ENCODE measurements at places on chromosomes 16 and 17.

DNA sequence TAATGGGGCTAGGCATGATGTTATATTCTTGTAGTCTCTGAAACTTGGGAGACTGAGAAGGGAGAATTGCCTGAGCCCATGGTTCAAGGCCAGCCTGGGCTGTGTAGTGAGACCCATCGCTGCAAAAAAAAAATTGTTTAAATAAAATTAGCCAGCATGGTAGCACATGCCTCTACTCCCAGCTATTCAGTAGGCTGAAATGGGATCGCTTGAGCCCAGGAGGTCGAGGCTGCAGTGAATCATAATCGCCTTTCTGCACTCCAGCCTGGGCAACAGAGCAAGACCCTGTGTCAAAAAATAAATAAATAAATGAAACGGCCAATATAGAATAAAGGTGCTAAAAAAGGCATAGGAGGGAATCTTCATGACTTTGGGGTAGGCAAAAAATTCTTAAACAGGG is 13.9 kb upstream of the SLX4 start:
- DNase-seq = no peak

- no peak for DNase-seq
Measured at GRCh38 chr16:9567666-9568065, 476.2 kb downstream of the HAPSTR1 start.

- no peak for DNase-seq
Measured at GRCh38 chr17:77317091-77317750, 176.5 kb downstream of the SEC14L1 start.

DNA sequence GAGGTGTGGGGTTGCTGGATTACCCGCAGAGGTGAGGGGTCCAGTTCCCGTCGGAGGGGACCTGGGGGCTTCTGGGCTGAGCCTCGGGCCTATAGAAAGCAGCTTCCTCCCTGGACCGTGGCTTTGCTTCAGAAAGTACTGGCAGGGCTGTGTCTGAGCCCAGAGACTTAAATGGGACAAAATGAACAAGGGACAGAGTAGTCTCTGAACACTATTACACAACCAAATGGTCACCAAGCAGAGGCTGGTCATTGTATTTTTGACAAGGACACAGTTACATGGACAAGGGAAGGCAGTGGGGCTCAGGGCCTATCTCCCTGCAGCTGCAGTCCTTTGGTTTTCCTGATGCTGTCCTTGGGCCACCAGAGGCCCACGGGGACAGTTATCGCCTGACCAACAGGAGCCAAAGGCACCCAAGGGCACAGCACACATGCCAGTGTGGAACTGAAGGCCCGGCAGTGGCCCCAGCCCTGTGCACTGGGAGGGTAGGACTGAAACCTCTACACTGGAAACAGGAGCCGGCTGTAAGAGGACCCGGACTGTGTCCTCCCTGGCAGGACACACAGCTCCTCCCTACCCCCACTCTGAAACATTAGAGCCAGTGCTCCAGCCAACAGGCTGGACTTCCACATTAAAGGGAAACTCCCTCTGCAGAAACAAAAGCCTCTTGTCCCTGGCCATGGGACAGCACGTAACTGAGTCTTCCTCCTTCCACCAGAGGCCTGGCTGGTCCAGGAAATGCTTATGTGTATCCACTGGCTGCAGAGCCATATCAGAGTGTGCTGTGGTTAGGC is 26.0 kb upstream of the ERN1 start:
- DNase-seq = no peak

GRCh38 chr16:54508351-54508750 is 221.8 kb upstream of the IRX3 start:
- no peak for DNase-seq

- DNase-seq = no peak
Measured at GRCh38 chr16:76780556-76780955, 410.4 kb upstream of the MON1B start.

- DNase-seq = no peak
Measured at GRCh38 chr17:45008216-45008615, 40.1 kb upstream of the C1QL1 start.

GRCh38 chr16:8989099-8989878 is 25.6 kb upstream of the USP7 start:
- DNase-seq = no peak

- no peak for DNase-seq
Measured at GRCh38 chr16:56783344-56783743, 53.4 kb downstream of the NUP93 start.

All from epithelial cell of proximal tubule (primary cell).